ENCODE measurements at places on chromosomes 5 and 9.
A peak's percentile ranks its signal among the peaks of the same experiment; 100 is the strongest.

DNA sequence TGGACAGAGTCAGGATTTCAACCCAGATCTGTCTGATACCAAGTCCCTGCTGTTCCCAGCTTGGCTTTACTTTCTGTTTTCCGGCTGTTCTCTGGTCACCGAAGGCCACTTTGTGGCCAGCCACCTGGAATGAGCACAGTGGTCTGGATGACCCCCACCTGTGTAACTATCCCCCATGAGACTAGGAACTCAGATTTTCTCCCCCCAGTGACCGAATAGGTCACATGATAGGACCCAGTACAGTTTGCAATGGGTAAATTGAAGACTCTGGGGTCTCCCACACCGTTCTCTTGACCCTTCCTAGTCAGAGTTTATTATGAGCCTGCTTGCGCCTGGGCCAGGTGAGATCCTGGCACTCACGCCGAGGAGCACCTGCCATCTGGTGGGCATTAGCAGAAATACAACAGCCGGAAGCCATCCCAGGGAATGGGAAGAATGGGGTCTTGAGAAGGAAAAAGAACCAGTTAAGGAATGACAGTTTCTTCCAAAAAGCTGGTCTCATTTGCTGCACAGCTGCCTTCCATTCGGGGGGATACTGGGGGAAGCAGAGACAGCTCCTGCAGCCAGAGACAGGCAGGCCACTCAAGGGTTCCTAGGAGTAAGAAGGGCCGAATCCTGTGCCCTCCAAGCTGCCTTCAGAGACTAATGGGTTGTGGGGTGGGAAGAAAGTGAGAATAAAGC lies 7.1 kb downstream of the PHYHD1 start:
- DNase-seq, result peak; percentile 64

DNA sequence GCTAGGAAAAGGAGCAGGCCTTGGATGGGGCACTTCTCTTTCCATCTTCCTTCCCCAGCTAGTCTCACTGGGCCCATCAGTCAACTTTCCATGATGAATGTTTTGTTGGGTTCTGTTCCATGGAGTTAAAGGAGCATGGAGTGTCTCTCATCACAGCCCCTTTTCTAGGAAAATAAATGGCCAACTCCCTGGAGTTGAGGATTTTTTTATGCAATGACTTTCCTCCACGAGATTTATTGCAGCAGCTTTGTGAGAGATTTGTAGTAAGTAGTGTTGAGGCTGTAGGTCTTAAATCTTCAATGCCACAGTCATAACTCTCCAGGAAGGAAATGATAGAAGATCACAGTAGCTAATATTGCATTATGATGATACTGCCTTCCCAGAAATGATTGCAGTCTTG lies 45.6 kb upstream of the SLC44A1 start:
- no peak for DNase-seq

DNA sequence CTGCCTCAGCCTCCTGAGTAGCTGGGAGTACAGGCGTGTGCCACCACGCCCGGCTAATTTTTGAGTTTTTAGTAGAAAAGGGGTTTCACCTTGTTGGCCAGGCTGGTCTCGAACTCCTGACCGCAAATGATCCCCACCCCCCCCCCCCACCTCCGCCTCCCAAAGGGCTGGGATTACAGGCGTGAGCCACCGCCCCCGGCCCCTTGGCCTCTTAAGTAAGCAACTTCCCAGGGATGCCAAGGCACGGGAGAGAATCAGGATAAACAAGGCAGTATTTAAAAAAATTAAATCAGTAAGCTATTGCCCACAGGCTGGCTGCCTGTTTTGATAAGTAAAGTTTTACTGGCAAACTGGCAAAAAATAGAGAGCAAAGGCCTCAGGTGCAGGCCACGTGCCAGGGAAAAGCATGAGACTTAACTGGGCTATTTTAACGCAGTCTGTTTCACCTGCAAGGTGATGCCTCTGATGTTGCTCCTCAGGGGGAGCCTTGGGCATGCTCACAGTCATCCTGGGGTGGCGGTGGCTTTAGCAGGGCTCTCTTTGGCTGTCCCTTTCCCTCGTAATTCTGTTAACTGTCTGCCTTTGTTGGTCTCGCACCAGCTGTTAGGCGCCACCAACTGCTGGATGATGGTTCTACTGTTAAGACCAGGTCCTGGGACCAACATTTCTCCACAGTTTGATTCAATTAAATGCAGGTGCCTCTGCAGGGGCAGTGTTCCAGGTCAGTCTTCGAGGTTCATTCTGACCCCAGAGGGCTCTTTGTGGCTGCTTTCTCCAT lies 19.4 kb upstream of the RNF130 start:
- no peak for DNase-seq

DNA sequence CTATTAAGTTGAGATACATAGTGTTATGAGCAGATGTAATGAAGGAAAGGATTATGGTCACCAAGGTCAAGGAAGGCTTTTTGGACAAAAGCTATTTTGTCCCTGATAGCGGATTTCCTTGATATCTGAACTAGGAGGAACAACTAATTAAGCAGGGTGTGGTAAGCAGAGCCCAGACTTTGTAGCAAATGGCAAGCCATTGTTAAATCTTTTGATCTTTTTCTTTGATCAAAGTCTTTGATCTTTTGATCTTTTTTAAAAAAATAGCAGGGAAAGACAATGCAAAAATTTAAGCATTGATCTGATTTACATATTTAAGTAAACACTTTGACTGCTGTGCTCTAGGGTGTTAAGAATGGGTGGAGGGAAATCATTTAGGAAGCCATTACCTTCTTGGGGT lies 1242.0 kb downstream of the MAT2B start:
- no peak for DNase-seq

DNA sequence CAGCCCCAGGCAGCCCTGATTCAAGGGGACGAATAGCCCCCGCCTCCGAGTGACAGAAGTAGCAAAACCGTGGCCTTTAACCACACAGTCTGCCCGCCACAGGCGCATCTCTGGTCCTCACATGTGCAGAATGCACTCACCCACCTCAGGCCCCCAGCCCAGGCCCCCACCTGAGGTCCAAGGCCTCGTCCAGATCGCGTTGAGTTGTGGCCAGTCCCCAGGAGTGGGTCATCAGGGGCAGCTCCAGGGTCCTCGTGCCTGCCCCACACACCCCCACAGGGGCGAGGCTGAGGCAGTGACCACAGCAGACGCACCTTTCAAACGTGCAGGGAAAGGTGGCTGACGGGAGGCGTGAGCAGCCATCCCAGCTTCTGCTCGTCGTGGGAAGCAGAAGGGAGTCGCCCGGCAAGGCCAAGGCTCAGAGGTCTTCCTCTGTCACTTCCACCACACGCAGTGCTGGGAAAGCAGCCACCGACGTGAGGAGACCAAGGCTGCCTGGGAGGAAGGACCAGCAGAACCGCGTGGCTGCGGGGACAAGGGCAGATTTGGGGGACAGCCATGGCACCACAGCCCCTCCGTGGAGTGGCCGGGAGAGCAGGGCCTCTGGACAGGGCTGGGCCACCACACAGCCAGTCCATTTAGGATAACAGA lies 77.8 kb upstream of the OTULINL start:
- DNase-seq, result no peak

- DNase-seq, result no peak
Observed at GRCh38 chr5:62418462-62419076, 6.0 kb downstream of the IPO11 start.
